Dermis microvascular lymphatic vessel endothelial cell (primary cell): ENCODE measurements at places on chromosomes 1 and 21. TPM values are rescaled to one million over a fixed set of nuclear protein-coding genes. Genes with fewer than 3 reads are reported as not detected.

CLEC20A gene
- total RNA-seq = not detected in 2 replicates

AQP10 gene
- not detected in 2 replicates for total RNA-seq

NBL1 gene
- 91.4 and 236 TPM in 2 replicates for total RNA-seq

NTMT2 gene
- total RNA-seq = not detected in 2 replicates

LAMTOR5 gene
- total RNA-seq = 69.8 and 71.4 TPM in 2 replicates

MYOG gene
- total RNA-seq = not detected in 2 replicates

PRDX1 gene
- 625 and 802 TPM in 2 replicates for total RNA-seq

LRRN2 gene
- 0.13 and 0.38 TPM in 2 replicates for total RNA-seq

LEMD1 gene
- 0.26 TPM in 1 of 2 replicates, not detected in the other for total RNA-seq

ADORA3 gene
- total RNA-seq = 0.13 TPM in 1 of 2 replicates, not detected in the other

CALML6 gene
- total RNA-seq = under 0.01 and 0.13 TPM in 2 replicates

CYP4X1 gene
- total RNA-seq = 1.5 and 3.4 TPM in 2 replicates

DNAJC11 gene
- 32.4 and 32.5 TPM in 2 replicates for total RNA-seq
